Left colon (tissue), 2 donors: ENCODE measurements at places on chromosomes 1 and 21.
A peak's percentile ranks its signal among the peaks of the same experiment; 100 is the strongest.

DNA sequence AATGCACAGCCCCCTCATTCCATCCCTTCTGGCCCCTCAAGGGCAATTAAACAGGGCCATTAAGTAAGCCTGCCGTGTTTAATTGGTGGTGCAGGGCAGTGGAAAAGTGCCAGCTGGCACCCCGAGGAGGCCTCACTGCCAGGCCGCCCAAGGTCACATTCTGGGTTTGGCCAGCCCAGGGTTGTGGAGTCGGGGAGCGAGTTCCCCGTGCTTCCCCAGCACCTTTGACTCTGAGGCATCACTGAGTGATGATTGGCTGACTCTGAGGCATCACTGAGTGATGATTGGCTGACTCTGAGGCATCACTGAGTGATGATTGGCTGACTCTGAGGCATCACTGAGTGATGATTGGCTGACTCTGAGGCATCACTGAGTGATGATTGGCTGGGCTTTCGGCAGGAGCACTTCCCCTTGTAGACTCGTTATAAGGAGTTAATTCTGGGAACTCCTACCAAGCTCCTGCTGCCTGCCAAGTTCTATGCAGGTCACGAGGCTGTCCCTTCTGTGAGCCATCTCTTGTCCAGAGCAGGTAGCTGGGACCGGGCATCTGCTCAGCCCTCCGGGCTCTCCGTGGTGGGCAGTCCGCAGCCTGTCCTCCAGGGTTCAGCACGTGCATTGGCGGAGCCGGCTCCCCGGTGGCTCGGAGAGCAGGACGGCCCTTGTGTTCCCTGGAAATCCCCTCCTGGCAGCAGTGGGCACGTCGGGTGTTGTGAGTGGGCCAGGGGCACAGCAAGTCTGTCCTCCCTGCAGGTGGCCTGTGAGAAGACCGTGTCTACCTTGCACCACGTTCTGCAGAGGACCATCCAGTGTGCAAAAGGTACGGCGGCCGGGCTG lies 20.9 kb downstream of the CSTB start:
- no peak for DNase-seq

GRCh38 chr1:221098471-221099405 lies 219.5 kb downstream of the HLX start:
- no peak for DNase-seq

GRCh38 chr1:1171546-1172340 lies 1.9 kb upstream of the TTLL10 start:
- peak; percentile 35 for DNase-seq

DNA sequence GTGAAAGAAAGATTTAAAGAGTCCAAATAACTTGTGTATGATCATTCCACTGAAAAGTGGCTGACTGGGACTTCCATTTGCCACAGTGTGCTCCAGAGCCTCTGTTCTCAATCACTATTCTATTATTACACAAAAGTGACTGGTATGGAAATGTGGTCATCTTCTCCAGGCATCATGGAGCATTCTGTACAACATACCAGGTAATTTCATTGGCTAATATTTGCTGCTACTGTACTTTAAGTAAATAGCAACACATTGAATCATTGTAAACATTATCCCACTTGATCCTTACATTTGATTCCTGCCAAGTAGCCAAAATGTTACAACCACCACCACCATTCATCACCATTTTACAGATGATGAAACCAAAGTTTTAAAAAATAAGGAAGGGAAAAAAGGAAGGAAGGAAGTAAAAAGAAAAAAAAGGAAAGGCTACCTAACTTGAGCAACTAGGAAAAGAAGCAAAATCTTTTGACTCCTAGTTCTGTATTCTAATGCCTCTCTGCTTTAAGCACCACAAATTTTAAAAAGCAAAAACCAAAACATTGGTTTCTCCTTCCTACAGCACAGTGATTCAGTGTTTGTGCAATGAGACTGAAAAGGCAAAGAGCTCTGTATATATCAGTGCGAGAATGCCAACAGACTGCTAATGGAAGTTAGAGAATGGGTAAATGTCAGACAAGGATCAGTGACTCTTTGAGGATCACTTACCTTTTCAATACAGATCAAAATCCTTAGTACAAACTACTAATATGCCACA lies 361.4 kb upstream of the PTBP2 start:
- DNase-seq, result no peak

GRCh38 chr1:85274969-85275453 lies 1.4 kb downstream of the BCL10 start:
- no peak for DNase-seq

GRCh38 chr1:85888921-85889320 lies 180.7 kb upstream of the ZNHIT6 start:
- no peak for DNase-seq

- DNase-seq, result no peak
Observed at GRCh38 chr1:156435545-156436140, 64.9 kb downstream of the MEF2D start.

- DNase-seq, result no peak
Observed at GRCh38 chr1:43204394-43204793, 32.3 kb downstream of the CFAP57 start.

DNA sequence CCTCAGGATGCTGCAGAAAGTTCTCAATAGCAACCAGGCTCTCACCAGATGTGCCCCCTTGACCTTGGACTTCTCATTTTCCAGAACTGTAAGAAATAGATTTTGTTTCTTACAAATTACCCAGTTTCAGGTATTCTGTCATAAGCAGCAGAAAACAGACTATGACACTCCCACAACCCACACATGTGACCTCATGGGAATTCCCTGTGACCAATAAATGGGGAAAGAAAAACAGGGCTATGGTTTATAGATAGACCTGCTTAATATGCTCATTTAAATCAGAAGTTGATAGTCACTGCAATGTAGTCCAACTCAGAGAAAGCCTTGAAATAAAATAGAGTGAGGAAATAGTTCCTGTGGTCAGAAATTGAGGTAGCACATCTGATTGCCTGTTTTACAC lies 380.9 kb upstream of the PTBP2 start:
- no peak for DNase-seq

DNA sequence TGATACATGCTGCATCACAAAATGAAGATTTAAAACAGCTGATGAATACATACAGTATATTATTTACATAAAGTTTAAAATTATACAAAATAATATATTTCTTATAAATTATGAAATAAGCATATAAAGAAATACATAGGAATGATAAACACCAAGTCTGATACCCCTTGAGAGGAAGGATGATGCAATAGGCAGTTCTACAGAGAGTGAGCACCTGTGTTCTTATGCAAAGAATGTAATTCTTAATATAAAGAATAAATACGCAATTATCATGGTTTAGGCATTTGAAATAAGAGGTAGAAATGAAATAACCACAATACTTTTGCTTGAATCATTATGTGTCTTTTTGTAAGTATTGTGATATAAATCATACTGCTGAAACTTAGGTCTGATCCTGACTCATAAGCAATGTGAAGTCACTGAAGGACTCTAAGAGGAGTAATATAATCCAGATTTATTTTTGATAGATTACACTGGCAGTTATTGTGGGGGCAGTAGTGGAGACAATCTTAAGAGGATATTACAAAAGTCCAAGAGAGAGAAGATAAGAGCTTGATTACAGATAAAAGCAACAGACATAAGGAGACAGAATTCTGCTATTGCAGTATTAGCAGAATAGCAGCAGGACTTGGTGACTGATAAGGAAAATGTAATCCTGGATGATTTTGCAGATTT lies 39.0 kb downstream of the TTLL7 start:
- no peak for DNase-seq

- no peak for DNase-seq
Observed at GRCh38 chr1:29673669-29674626, 437.6 kb downstream of the PTPRU start.

GRCh38 chr1:74771913-74772515 lies 39.1 kb downstream of the TYW3 start:
- DNase-seq, result no peak

- DNase-seq, result no peak
Observed at GRCh38 chr21:14876524-14876840, 188.3 kb downstream of the NRIP1 start.

- peak; percentile 6 for DNase-seq
Observed at GRCh38 chr1:43441894-43442637, 11.7 kb downstream of the HYI start.

DNA sequence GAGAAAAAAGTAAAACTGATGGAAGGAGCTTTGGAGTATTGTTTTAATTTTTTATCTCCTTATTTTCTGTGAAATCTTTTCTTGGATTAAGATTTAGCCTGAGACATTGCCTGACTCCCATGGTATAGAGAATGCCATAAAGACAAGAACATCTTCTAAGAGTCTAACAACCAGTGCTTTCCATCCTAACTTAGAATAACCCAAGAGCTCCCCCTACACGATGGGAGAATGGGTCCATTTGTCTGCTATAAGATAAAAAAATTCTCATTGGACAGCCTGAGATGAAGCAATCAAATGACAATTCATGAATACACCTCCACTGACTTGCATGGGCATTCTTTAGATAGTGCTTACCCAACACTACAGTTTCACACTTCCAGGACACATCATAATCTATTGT lies 478.1 kb downstream of the TTLL7 start:
- no peak for DNase-seq

DNA sequence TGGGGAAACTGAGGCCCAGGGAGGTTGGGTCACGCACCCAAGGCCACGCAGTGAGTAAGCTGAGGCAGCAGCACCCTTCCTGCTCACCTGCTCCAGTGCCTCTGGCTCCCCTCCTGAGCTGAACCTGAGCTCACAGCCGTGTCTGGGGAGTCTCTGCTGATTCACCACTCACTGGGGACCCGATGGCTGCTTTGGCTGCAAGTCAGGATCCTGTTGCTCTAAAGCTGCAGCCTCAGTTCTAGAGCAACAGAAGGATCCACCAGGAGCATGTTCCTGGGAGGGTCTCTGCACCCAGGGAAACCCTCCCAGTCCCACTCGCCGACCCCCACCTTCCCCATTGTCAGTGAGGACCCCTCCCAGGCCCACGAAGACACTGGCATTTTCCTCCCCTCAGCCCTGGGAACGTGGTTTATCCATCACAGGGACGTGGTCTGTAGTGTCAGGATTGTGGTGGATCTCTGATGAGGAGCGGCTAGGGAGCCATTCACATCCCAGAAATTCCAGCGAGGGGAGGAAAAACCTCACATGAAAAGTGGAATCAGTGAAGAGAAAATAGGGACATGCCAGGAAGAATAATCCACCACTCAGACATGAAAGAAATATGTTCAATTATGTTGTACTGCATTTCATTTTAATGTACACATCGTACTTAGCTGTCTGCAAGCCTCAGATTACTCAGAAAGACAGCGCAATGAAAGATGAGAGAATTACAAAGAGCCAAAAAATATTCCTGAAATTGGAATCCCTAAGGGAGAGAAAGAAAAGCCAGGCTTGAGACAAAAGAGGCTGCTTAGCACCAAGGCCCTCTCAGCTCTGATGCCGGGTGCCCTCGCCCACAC lies 447.2 kb downstream of the MATN1 start:
- no peak for DNase-seq

GRCh38 chr1:242089911-242090310 lies 91.0 kb upstream of the MAP1LC3C start:
- no peak for DNase-seq

- no peak for DNase-seq
Observed at GRCh38 chr1:199353906-199354305, 673.6 kb upstream of the NR5A2 start.

DNA sequence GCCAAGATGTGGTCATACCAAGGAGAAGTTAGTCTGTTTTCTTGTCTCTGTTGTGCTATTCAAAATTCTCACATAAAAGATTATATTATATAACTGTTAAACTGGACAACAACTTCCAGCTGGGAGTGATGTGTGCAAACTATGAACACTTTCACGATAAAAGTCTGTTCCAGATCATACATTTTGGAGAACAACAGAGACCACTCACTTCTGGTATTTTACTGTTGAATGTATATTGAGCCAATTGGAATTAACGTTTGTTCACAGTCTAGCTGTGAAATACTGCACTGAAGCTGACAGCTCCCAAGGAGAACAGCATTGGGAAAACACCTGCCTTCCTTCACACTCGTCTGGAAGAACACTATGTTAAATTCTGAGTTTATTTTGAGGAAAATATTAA lies 860 bp upstream of the SHCBP1L start:
- no peak for DNase-seq

- peak; percentile 59 for DNase-seq
Observed at GRCh38 chr1:201714542-201715329, 114.2 kb upstream of the IPO9 start.

DNA sequence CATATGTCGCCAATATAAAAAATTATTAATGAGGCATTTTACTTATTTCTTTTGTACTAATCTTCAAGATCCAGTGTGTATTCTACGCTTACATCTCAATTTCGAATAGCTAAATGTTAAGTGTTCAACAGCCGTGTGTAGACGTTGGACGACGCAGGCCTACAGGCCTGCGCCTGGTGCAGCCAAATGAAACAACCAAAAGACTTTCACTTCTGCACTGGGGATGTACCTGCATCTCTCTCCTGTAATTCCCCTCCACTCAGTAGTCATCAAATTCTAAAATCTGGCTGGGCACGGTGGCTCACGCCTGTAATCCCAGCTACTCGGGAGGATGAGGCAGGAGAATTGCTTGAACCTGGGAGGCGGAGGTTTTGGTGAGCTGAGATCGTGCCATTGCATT lies 76.8 kb upstream of the HNRNPU start:
- DNase-seq, result no peak

- DNase-seq, result no peak
Observed at GRCh38 chr1:201741763-201742342, 87.1 kb upstream of the IPO9 start.

GRCh38 chr1:79501153-79501552 lies 494.6 kb upstream of the ADGRL4 start:
- no peak for DNase-seq

- DNase-seq, result no peak
Observed at GRCh38 chr1:198627436-198628066, 11.3 kb upstream of the PTPRC start.

DNA sequence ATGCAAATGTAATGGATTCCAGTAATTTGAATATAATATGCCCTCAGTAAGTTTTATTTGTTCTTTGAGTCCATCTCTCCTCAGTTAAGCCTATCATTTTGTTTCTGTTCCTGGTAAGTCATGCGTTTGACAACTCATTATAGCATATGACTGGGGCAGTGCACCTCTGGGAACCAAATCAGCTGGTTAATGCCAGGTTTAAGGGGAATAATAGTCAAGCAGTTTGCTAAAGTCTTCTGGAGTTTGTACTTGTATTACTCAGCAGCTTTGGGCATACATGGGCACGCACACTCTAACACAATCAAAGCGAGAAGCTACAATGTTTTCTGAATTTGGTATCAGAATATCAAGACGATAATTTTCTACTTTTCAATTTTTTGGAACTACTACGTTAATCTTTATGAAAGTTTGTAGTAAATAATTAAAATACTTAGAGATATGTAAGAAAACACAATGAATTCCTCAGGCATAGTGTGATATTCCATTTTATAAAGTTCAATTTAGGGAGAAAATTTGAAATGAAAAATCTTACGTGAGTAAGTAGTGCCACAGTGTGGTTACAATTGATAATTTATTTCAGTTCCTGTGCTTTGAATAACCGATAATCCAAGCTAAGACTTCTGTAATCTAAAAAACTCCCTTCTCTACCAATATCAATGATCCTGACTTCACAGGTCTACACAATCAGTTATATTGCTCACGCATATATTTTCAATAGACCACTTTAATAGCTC lies 43.8 kb upstream of the KCTD3 start:
- no peak for DNase-seq
